Endothelial cell of umbilical vein (primary cell): ENCODE measurements at places on chromosomes 6 and 20.

- H3K4me3 ChIP-seq, result no peak overlapping the region
- H3K36me3 ChIP-seq, result no peaks in the 10 kb centered on the region
These were observed 2.6 kb downstream of the BNIP5 start for GRCh38 chr6:36333931-36334725.

DNA sequence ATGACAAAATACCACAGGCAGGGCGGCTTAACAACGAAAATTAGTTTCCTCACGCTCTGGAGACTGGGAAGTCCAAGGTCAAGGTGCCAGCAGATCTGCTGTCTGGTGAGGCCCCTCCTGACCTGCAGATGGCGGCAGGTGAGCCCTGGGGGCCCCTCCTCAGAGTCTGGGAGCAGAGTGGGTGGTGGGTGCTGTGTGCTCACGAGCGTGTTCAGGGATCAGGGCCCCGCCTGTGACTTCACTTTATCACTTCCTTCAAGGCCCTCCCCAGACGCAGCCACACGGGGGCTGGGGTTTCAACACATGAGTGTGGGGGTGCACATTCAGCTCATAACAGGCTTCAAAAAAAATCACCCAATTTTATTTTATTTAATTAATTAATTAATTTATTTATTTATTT lies 39.3 kb downstream of the SLC2A4RG start:
- peaks cover 6% of the 10 kb centered on the region for H3K4me1 ChIP-seq
- no peaks in the 10 kb centered on the region for H3K36me3 ChIP-seq
- no peak for DNase-seq
- no peak overlapping the region for H3K27ac ChIP-seq

DNA sequence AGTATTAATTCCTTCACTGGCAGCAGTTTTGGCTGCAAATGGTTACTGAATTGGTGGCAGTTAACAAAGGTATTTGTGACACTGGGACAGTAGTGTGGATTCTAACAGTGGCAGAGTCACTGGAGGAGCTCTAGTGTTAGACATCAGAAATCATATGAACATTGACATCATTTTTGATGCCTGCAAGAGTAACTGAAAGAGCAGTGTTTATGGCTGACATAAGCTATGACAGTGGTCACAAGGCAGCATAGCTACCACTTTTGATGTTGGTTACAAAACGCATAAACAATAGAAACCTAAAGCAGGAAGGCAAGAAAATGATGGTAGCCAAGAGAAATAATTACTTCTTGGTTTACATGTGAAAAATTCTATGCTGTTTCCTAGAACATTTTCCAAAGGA lies 326.7 kb upstream of the MAN1A1 start:
- no peaks in the 10 kb centered on the region for H3K4me1 ChIP-seq
- H3K36me3 ChIP-seq, result no peaks in the 10 kb centered on the region
- no peak overlapping the region for H3K4me3 ChIP-seq
- no peak overlapping the region for H3K27ac ChIP-seq

GRCh38 chr20:34328928-34329677 lies 25.9 kb upstream of the AHCY start:
- H3K36me3 ChIP-seq, result no peaks in the 10 kb centered on the region
- H3K27me3 ChIP-seq, result no peaks in the 10 kb centered on the region
- no peak overlapping the region for H3K27ac ChIP-seq
- no peak for DNase-seq
